ENCODE measurements at places on chromosomes 7 and 10.
A peak's percentile ranks its signal among the peaks of the same experiment; 100 is the strongest.

DNA sequence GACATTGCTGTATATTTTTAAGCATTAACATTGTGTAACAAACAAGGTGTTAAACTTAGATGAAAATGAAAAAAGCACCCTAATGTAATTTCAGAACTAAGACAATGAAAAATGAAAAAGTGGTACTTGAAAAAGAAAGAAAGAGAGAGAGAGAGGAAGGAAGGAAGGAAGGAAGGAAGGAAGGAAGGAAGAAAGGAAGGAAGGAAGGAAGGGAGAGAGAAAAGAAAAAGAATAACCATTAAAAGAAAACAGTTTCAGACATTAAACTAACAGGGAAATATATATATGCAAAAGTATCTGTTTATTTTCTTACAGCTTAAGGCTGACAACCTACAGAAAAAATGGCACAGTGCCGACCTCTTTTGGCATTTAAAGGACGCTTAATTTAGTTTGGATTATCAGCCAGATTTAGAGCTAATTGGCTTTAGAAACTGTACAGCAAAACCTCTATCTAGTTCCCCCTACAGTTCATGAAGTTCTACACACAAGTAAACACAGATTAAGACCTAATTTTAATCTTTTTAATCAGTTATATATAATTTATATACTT is 13.8 kb downstream of the MTERF1 start:
- DNase-seq, result no peak

- no peak for DNase-seq
Measured at GRCh38 chr7:22879709-22880306, 57.2 kb upstream of the TOMM7 start.

DNA sequence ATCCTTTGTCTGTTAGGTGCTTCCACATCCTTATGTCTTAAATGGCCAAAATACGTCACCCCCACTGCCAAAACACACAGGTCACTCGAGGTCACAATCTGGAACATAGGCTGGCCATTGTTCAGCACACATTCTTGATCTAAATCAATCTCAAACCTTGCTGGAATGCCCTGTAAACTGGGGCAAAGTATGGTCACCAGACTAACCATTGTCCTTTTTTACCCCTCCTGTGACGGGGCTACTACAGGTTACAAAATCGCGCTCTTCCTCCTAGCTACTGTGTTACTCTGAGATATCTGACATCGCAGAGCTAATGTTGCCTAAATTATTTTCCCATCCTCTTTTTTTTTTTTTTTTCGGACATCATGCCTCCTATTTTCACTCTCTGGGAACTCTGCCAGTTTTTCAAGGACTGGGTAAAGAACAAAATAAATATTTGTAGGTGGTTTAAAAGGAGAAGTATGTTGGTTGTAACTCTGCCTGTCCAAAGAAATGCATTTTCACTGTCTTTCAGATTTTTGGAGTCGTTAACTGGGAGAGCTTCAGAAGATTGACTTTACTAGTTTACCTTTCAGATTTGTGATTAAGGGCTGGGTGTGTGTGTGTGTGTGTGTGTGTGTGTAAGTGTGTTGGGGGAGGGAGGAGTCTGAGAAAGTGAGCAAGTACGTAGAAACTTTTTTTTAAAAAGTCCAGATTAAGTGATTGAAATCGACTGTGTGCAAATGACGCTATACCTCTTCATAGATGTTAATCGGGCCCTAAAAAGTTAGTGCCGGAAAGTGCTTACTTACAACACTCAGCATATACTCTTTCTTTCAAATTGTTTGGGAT is 942 bp upstream of the KIAA1217 start:
- DNase-seq, result no peak

DNA sequence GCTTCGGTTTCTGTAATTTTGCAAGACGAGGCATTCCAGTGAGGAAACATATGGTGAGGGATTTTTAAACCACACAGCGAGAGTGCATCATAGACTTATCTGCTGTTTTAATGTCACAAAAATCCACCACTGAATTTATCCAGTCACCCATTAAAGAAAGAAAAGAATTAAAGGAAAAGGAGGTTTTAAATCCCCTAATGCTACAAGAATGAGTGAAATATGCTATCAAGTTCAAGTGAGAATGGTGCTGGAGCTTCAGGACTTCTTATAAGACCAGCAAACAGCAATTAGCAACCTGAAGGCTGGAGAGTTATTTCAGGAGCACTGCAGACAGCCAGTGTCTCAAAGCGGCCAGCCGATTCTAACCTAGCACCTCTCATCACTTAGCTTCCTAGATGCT is 439.1 kb upstream of the MGMT start:
- no peak for DNase-seq

- DNase-seq, result peak; percentile 67
Measured at GRCh38 chr7:101814081-101814990, 3.1 kb upstream of the CUX1 start.

DNA sequence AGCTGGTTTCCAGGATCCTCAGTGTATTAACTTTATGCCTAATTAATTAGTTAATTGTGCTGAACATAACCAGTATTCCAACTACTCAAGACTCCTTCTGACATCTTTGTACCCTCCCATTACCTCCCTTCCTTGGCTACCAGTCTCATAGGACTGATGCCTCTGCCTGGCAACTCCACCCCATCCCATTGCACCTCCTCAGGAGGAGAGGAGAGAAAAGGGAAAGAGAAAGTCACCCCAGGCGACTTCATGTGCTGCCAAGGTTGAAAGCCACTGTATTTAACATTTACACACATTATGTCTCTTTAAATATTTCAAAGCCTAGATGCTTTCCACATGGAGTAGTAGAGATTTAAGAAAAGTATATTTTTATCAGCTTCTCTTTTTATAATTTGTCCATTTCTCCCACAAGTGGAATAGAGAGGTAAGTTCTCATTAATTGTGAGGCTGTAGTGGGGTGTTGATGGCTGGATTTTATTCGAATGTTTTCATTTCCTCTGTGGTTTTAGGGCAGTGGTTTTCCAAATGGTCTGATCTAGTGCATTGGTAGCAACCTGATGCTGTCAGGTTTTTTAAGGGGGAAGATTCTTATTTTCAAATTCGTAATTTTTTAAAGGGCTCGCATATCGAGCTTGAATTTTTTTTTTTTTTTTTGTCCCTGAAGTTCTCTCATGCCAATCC is 148.0 kb downstream of the BICC1 start:
- DNase-seq, result peak; percentile 43

- DNase-seq, result peak; percentile 1
Measured at GRCh38 chr7:51187941-51188340, 128.7 kb downstream of the COBL start.
